Lower leg skin (tissue), 4 donors: ENCODE measurements at places on chromosomes 4 and X. TPM values are rescaled to one million over a fixed set of nuclear protein-coding genes. Genes with fewer than 3 reads are reported as not detected.

DNA sequence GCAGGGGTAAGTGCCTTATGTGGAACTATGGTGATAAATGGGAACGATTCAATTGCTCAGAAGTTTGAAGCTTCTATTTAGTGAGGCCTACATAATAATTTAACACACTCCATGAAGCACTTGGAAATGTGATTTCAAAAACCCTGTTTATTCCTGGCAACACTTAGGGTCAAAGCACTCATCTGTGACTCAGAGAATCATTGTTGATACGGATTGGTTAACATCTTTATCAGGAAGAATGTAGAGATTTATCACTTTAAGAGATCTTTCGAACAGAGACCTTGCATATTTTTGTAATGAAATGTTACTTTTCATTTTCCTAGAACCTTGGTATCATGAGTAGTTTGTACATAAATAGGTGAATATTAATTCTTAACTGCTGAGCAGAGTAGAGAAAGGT lies 269.1 kb upstream of the SLIT2 start:
- no peak for DNase-seq

- DNase-seq, result no peak
These were observed 376 bp downstream of the ABCG2 start for GRCh38 chr4:88158038-88158488.

- no peak for DNase-seq
These were observed 4.6 kb downstream of the NUDT9 start for GRCh38 chr4:87426865-87427517.

GRCh38 chr4:5157791-5158770 lies 106.8 kb downstream of the STK32B start:
- no peak for DNase-seq

DNA sequence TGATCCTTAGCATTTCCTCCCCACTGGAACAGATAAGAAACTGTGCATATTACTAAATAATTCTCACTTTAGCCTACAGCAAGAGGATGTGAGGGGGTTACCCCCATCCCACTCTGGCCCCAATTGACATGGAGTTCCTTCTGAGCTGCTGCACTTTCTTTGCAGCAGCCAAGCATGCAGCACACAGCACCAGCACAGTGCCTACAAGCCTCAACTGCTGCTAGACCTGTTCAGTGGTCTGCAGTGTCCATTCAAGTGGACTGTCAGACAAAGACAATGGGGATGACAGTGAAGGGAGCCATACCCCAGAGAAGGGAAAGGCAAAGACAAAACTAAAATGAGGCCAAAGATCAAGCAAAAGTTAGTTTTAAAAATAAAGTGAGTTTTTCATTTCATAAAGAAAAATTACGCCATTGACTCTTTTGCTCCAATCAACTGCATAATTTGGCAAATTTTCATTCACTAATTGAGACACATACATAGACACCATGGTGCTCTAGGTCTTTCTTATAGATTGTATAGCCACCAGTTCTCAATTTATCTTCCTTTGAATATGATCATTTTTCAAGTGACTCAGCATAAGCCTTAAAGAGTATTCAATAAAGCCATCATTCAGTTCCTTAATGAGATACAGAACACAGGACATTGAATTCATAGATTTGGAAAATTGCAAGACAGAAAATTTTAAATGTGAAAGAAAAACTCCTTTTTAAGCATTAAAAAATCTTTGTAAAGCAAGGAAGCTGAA lies 410.6 kb downstream of the HNRNPD start:
- DNase-seq, result no peak

Gene CPE
- total RNA-seq, result 66.2 TPM

Gene NUP62CL
- 4.2 TPM for total RNA-seq
